ENCODE measurements at places on chromosomes 12 and 14.

- DNase-seq, result no peak
Observed at GRCh38 chr12:109872-110271, 43.3 kb downstream of the IQSEC3 start.

- no peak for DNase-seq
Observed at GRCh38 chr14:33191855-33192254, 253.2 kb downstream of the NPAS3 start.

- DNase-seq, result no peak
Observed at GRCh38 chr12:57815177-57816000, 3.1 kb downstream of the AVIL start.

- DNase-seq, result no peak
Observed at GRCh38 chr12:56450241-56450640, 1.0 kb upstream of the TIMELESS start.

- no peak for DNase-seq
Observed at GRCh38 chr14:87067061-87067460, 925.9 kb downstream of the GALC start.

DNA sequence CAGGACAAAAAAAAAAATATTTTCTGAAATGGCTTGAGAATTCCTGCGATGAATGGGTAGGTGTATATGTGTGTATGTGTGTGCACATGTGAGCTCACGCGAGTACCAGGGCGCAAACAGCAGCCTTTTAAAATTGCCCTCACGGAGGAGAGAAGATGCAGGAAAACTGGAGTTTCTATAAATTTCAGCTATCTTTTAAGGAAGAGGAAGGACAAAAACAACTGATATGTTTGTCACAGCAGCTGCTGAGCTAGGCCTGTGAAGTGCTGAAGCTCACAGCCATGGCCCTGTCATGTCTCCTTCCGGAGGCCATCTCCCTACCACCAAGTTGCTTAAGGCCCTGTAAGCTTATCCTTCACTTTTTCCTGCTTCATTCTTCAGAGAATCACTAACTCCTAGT is 40.8 kb downstream of the DUSP16 start:
- DNase-seq, result no peak

- no peak for DNase-seq
Observed at GRCh38 chr12:75975702-75976101, 55.9 kb downstream of the PHLDA1 start.

DNA sequence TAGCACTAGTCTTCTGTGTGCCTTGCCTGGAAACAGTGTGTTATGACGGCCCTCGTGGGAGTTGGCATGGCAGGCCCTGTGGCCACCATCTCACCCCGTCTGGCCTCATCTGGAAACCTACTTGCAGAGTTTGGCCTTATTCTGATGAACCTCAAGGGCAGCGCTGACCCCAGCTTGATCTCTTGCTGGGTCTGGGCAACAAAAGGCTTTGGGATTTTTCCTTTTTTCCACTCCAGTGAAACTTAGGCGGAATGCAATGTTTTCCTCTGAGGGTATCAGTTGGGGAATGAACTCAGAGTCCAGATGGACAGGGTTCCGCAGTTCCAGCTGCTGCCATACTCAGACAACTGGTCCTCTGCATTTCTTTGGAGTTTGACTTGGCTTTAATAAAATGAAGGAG is 15.9 kb downstream of the CACNA1C start:
- no peak for DNase-seq

DNA sequence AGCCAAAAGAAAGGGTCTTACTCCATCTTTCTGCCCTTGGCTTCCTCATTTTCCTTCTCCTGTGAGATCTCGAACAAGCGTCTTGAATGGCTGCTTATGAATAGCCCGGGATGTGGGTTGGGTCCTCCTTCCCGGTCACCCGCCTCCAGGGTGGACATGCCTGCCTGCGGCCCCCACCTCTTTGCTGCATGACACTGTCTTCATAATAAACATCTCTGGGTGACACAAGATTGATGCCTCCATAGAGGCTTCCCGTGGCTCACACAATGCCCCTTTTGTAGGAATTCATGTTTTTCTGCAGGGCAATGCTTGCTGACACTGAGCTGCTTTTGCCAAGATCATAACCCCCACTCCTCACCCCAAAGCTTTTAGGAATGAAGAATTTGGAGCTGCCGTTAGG is 125.9 kb downstream of the ZNF664 start:
- no peak for DNase-seq

DNA sequence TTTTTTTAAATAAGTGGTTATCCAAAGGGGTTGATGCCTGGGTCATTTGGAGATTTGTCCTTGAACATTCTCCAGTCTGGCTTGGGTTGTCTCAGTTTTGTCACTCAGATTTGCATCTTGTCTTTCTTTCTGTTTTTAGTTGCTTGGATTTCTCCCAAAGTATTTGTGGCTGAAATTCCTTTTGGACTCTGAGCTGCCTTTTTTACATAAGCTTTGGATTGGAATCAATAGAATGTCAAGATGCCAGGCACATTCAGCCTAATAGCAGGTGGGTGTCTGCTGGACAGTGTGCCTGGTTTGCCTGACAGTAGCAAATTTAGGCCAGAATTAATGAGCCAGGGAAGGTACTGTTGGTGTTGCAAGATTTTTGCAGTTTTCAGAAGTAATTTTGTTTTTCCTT is 50.0 kb downstream of the FLRT2 start:
- no peak for DNase-seq

All from A172 (cell line).